ENCODE measurements at places on chromosomes 13 and 19.
A peak's percentile ranks its signal among the peaks of the same experiment; 100 is the strongest.

GRCh38 chr13:48412881-48413351 is at the start of gene LPAR6:
TSS of gene LPAR6 (minus strand) at chr13:48413113. CDS start at chr13:48412423, 690 bp downstream.
- peak; percentile 57 for DNase-seq

DNA sequence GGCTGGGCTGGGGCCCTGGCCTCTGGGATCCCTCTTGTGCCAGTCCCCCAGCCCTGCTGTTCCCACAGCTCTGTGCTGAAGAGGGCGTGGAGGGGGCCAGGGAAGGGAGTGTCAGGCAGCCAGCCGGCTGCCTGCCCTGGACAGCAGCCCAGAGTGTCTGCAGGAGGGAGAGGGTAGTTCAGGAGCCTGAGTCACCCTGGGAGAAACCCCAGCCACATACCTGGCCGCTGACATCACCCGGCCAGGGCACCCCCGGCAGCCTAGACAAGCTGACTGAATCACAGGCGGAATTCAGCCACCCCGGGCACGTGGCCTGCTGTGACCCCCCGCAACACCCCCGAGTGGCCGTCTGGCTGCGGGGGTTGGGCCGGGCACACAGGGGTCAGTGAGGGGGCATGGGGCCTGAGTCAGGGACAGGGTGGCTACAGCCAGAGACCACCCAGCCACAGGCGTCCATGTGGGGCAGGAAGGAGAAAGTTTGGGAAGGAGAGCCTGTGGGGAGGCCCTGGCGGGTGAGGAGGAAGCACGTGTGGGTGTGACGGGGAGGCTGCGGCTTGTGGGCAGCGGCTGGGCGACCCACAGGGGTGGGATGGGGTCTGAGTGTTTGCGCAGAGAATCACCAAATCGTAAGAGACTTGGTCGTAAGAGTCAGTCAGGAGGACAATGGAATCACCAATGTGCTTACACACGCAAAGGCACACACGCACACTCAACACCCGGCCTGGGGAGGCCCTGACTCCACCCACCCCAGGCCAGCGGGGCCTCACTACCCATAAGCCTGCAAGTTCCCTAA is 11.9 kb upstream of the FOSB start:
- peak; percentile 100 for DNase-seq

- DNase-seq: no peak
These were observed 1985.7 kb upstream of the PRR20A start for GRCh38 chr13:55155046-55155445.

DNA sequence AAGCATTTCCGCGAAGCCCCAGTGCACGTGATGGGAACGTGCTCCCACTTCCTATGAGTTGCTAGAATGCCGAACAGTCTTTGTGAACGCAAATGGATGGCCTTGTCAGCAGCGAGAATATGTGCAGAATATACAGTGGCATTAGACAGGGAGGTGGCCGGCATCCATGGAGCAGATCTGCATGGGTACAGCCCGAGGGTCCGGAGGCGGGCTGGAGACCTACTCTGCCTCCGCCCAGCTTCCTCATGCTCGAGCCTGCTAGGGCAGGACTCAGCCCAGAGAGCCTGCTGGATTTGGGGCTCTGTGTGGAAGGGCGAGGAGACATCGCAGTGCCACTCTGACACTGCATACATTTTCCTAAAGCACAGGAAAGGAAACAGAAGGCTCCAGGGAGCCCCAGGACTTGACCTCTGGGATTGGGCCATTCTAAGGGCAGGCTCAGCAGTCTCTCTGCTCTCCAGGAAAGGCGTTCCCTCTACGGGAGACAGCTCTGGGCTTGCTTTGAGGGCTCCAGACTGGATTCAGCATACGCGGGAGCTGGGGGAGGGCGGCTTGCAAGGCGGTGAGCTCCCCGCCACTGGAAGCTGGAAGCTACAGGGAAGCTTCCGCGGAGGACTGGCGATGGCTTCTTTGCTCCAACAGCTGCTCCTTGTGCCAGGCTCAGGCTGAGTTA is 55.9 kb upstream of the UQCRFS1 start:
- DNase-seq: no peak

- DNase-seq: peak; percentile 9
These were observed 8.3 kb downstream of the MAB21L1 start for GRCh38 chr13:35468195-35468594.

- DNase-seq: peak; percentile 88
These were observed 5.3 kb upstream of the GPR4 start for GRCh38 chr19:45607071-45608029.

DNA sequence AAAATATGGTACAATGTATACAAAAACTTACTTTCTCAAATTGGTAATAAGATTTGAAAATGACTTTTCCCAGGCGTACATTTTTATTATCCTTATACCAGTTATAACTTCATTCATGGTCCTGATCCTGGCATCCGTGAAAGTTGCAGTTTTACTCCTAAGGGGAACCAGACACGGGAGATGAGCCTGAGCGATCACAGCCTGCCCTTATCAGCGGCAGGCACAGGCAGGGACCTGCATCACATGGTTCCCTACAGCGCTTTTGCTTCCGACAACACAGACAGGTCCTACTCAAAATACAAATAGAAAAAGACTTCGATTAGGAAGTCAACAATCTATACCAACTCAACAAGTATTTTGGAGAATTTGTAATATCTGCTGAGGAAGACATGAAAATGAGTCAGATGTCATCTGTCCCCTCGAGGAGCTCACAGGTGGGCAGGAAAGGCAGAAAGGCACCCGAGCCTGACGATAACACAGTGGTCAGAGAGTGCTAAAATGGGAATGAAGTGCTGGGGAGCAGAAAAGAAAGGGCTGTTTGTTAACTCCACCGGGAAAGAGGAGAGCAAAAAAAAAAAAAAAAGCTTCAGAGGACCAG is 93.4 kb downstream of the ABCC4 start:
- DNase-seq: no peak

GRCh38 chr13:43379738-43380137 is 356.4 kb downstream of the DNAJC15 start:
- DNase-seq: no peak

GRCh38 chr13:108227651-108228272 is 9.6 kb downstream of the ABHD13 start:
- peak; percentile 65 for DNase-seq

- peak; percentile 92 for DNase-seq
These were observed 18.6 kb upstream of the LATS2 start for GRCh38 chr13:21079761-21080592.

GRCh38 chr19:49390929-49391359 is 2.9 kb downstream of the KASH5 start:
- DNase-seq: no peak
